ENCODE measurements at places on chromosomes 5 and 9.

DNA sequence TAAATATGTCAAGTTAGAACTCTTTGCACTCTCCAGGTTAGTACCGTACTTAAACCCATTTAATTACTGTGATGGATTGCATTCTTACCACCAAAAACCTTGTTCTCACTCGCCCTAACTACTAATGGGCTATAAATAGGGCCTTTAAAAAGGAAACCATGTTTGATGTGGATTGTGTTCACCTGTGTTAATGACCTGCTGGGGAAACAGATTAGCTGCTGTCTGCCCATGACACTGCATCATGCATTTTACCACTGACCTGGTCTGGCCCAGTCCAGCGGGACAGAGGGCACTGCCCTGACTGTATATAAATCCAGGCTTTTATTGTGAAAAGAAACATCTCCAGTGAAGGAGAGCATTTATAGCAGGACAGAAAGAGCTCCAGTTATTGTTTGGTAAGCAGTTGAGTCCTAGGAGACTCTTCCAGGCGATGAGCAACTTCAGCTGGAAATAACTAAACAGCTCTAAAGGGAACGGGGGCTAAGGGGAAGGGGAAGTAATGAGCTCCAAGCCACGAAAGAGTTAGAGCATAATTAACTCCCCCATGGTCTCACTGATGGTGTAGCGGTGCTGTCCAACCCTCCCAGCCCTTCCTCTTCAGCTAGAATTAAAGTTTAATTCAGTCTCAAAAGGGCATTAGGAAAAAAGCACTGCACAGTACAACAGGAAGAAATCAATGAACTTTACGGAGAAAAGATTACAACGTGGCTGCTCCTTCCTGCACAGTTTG is 303.1 kb downstream of the ENC1 start:
- DNase-seq, result no peak

DNA sequence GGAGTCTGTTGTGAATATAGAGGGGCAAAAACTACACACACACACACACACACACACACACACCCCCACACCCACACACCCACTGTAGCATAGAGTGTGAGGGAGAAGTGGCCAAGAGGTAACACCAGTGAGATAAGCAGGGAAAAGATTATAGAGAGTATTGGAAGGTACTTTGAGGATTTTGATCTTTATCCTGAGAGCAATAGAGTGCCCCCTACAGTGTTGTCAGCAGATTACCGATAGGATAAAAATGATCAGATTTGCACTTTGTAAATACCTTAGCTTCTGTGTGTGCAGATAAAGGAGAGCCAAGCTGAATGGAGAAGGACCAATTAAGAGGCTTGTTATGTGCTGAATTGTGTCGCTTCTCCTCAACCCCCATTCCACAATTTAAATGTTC is 32.3 kb downstream of the ERCC6L2 start:
- DNase-seq, result no peak

DNA sequence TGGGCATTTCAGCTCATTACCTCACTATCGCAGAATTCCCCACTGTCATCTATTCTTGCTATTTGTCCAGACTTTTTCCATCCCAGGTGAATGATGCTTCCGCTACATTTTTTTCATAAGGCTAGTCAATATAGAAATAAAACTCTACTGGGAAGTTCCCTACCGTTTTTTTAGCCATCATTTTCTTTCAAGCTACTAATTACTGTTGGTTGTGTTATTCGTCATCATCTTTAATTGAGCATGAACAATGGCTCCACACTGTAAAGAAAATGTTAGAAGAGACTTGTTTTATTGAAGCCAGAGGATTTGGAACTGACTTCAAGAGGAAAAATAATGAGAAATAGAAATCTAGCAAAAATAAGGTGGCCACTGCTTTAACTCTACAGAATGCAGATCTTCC is 265.0 kb downstream of the ZNF608 start:
- DNase-seq, result no peak

DNA sequence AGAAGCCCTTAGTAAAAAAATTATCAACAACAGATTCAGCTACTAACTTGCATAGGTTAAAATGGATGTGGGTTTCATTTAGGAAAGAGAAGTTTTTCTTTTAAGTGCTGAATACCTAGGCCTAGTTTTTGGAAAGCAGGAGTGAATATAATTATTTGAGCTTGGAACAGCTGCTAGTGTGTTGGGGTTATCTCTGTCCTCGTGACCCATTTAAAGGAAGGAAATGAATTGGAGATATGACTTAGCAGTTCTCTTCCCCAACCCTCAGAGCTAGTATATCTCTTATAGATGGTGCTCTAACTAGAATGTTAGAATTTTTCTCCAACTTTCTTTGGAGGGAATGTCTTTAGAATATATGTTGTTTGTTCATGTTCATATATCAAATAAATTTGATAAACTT is 38.6 kb downstream of the ZNF366 start:
- no peak for DNase-seq

DNA sequence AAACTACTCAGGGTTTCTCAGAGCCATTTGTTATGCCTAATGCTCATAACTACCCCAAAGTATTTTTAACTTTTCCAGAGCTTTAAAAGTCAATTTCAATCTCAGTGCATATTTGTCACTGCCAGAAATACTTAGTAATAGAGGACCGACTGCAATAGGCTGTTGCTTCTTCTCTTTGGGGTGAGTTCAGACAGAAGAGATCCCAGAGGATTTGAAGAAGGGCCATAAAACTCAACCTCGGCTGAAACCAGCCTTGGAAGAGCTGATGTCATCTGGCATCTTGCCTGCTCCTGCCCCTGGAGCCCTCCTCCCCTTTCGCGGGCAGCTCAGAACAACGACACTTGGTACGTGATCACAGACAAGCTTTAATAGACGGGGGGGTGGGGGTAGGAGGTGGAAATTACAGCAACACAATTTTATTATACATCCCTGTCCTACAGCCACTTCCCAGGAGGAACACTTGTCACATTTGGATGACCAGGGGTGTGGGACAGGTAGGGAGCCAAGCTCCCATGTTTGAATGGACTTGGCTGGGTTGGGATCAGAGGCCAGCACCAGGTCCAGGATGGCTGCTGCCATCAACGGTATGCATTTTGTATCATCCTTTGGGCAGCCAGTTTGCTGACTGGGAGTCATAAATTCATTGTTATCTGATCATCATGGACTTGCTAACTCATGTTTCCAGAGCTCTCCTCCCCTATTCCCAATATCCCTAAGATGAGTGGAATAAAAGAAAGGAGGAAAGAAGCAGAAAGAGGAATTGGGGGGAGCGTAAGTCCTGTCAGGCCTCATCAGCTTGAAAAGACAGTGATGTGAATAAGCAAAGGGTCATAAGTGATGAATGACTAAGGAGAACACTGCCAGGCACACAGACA is 186.6 kb upstream of the PANK3 start:
- DNase-seq, result no peak

GRCh38 chr5:83639911-83640310 is 80.7 kb downstream of the HAPLN1 start:
- no peak for DNase-seq

GRCh38 chr5:124252747-124253146 is 493.7 kb downstream of the ZNF608 start:
- no peak for DNase-seq

- DNase-seq, result no peak
Measured at GRCh38 chr5:14410394-14411201, 171.0 kb upstream of the OTULINL start.

Measured in activated CD4-positive, alpha-beta T cell treated with anti-CD3 and anti-CD28 coated beads, Interleukin-2, amount 50 U/mL, for 1 hour (primary cell).